A549 treated with AZD2906 at 1 μM for 4 hours (cell line): ENCODE measurements at places on chromosomes 16 and 17. TPM values are rescaled to one million over a fixed set of nuclear protein-coding genes. Genes with fewer than 3 reads are reported as not detected.

Gene MYH2
- total RNA-seq: not detected in 5 replicates

Gene CDC42EP4
- 60.1 to 66.0 TPM (median 61.3 TPM) in 5 replicates for total RNA-seq

Gene CD68
- total RNA-seq: 27.0 to 34.4 TPM (median 31.4 TPM) in 5 replicates

Gene KCTD2
- 30.4 to 32.3 TPM (median 30.9 TPM) in 5 replicates for total RNA-seq

Gene ARL4D
- 19.0 to 27.3 TPM (median 25.3 TPM) in 5 replicates for total RNA-seq

Gene MARCHF10
- total RNA-seq: 0.97 to 1.8 TPM (median 1.8 TPM) in 5 replicates

Gene SLFN12
- total RNA-seq: 0.08 TPM in 1 of 5 replicates, not detected in the others

Gene GPRC5C
- 45.9 to 65.0 TPM (median 59.4 TPM) in 5 replicates for total RNA-seq

Gene TMC8
- total RNA-seq: 0.14 to 0.30 TPM (median 0.25 TPM) in 5 replicates

Gene RAB37
- 0.87 to 1.4 TPM (median 1.2 TPM) in 5 replicates for total RNA-seq

Gene MAPK8IP3
- total RNA-seq: 33.2 to 65.4 TPM (median 50.0 TPM) in 5 replicates
